Kasumi-1 (cell line): ENCODE measurements at places on chromosomes 13 and 19.
A peak's percentile ranks its signal among the peaks of the same experiment; 100 is the strongest.

- DNase-seq = no peak
Measured at GRCh38 chr13:18212873-18213272, 968.8 kb downstream of the TUBA3C start.

DNA sequence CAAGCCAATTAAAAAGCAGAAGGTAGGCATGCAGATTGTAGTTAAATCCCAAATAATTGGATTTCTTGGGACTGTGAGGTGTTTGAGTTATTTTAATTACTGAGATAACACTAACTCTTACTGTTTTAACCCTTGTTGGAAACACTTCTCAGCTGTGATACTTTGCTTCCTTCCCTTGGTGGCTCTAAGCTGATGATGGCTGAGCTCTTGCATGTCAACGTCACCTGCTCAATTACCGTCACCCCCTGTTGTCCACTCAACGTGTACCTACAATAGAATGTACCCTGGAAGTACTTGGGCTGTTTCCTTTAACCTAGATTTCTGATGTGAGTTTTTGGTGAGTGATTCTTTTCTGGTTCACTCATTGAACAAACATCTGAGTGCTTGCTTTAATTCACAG, 303.4 kb downstream of the SLC7A1 start:
- no peak for DNase-seq

GRCh38 chr19:14731200-14731599, 41.4 kb downstream of the ZNF333 start:
- DNase-seq = no peak

GRCh38 chr13:79427265-79427664, 21.2 kb upstream of the RBM26 start:
- no peak for DNase-seq

DNA sequence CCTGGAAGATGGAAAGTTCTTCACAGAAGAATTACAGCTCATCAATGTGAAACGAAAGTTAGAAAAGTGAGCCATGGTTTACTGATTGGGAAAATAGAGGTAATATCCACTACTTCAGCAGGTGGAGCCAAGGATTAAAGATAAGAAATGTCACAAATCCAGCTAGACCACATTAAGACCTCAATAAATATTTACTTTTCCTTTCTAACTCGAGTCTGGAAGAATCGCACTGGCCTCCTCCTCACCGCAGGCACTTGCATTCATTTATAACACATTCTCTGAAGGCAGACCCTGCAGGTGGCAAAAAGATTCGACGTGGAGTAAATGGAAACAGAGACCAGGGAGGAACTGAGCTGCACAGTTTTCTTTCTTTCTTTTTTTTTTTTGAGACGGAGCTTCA, 7.4 kb downstream of the SLC35E1 start:
- DNase-seq = no peak

DNA sequence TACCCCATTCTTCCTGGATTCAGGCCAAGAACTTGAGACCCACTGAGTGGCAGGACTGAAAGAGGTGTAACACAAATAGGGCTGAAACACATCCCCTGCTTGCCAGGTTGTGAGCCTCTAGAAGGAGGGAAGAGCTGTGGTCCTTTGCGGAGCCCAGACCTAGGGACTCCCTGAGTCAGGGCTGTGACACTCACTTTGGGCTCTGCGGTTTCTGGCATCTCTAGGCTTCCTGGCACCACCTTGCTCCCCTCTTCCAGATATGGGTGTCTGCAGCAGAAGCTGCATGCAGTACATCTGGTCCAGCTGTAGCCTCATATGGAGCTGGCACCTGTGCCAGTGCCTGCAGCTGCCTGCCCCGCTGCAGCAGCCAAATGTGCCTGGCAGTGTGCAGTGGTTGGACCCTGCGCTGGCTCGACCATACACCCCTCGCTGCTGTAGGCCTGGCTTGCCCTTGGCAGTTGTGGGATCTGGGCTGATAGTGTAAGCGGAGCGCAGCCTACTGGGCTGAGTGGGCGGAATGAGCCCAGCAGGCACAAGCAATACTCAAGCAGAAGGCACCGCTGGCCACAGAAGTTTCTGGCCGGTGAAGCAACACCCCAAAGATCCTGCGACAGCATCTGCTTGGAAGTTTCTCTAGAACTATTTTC, 290.4 kb downstream of the SLITRK6 start:
- DNase-seq = no peak

GRCh38 chr19:5103061-5103701, 134.3 kb downstream of the KDM4B start:
- no peak for DNase-seq

GRCh38 chr19:45464274-45464673, 3.5 kb upstream of the FOSB start:
- DNase-seq = no peak

GRCh38 chr13:32243695-32244094, 71.5 kb downstream of the ZAR1L start:
- no peak for DNase-seq

- DNase-seq = no peak
Measured at GRCh38 chr13:113205428-113205931, 3.0 kb downstream of the PCID2 start.

GRCh38 chr13:76474966-76475365, 411.2 kb downstream of the KCTD12 start:
- no peak for DNase-seq

DNA sequence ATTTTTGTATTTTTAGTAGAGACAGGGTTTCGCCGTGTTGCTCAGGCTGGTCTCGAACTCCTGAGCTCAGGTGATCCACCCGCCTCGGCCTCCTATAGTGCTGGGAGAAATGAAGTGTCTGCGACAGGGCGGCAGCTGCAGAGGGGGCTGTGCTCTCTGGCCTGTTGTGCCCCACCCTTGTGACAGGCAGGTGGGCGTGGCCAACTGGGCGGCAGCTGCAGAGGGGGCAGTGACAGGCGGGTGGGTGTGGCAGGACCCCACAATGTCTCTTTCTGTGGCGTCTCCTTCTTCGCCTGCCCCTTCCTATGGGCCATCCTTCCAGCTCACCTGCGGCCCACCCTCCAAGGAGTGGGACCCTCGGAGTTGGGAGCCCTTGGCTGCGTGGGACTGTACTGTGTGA, 11.8 kb downstream of the STK11 start:
- no peak for DNase-seq

DNA sequence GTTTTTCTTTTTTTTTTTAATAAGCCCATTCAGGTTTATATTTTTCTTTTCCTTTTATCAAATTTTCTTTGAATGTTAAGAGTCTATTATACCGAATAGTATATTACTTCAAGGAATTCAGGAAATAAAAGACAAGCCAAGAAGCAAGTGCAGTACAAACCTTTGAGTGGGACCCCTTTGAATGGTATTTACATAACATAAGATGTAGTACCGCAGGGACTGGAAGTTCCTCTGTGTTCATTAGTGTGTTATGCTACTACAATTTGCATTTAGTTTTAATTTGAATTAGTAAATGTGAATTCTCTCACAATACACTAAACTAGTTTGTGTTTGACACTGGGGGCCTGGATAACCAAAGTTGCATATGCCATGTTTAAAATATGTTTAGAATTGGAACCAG, 339.5 kb downstream of the DCT start:
- DNase-seq = no peak

GRCh38 chr13:102909971-102910370, 64.1 kb downstream of the ERCC5 start:
- no peak for DNase-seq

GRCh38 chr13:35500144-35500543, 23.7 kb upstream of the MAB21L1 start:
- no peak for DNase-seq

GRCh38 chr19:17001603-17002183, 24.9 kb downstream of the CPAMD8 start:
- no peak for DNase-seq

GRCh38 chr13:73218181-73218580, 159.4 kb downstream of the KLF5 start:
- no peak for DNase-seq

DNA sequence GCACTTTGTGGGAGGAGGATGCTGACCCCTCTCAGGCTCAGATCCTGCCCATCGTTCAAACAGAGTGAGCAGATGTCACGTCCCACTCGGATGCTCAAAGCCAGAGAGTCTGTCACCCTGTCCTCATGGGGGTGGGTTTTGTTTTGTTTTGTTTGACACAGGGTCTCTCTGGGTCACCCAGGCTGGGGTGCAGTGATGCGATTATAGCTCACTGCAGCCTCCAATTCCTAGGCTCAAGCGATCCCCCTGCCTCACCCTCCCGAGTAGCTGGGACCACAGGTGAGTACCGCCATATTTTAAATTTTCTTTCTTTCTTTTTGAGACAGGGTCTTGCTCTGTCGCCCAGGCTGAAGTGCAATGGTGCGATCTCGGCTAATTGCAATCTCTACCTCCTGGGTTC, 4.0 kb downstream of the ADGRE2 start:
- DNase-seq = no peak

DNA sequence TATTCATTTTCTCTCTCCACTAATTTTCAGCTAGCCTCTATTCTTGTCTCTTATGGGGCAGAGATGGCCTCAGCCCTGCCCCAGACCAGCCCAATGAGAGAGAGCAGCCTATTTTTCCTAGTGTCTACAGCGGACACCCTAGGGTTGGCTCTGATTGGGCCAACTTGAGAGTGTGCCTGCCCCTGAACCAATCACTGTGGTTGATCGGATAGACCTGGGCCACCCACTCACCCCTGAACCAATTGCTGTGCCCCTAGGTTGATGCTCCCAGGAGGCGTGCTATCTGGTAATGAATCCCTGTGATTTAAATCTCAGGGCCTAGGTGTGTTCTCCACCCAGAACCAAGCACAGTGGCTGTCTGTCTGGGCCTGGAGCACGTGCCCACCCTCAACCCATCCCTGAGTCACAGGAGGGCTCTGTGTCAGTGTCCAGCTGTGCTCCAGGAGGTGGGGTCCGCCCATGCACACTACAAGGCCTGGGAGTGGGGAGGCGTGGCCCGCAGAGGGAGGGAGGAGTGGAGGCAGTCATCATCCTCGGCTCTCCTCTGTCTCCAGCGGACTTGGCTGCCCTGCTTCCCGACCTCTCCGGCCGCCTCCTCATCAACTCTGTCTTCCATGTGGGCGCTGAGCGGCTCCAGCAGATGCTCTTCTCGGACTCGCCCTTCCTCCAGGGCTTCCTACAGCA, 14.9 kb upstream of the SCN1B start:
- no peak for DNase-seq

DNA sequence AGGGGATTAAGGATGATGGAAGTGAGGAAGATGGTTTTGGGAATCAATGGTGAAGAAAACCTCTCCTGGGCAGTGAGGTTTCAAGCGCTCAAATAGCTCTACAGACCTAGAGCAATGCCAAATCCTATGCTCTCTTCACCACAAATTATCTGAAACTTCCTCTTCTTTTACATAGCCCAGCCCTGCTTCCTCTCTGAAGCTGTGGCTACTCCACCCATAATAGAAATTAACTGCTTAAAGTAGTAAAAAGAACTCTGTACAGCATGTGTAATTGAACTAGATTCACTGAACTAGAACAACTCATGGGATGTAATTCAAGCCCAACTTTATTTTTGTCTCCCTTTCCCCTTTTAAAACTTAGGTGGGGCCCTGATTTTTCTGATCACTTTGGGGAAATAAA, 20.4 kb upstream of the IFT88 start:
- DNase-seq = peak; percentile 65

GRCh38 chr13:64755961-64756360, 2474.2 kb downstream of the PCDH9 start:
- DNase-seq = no peak

DNA sequence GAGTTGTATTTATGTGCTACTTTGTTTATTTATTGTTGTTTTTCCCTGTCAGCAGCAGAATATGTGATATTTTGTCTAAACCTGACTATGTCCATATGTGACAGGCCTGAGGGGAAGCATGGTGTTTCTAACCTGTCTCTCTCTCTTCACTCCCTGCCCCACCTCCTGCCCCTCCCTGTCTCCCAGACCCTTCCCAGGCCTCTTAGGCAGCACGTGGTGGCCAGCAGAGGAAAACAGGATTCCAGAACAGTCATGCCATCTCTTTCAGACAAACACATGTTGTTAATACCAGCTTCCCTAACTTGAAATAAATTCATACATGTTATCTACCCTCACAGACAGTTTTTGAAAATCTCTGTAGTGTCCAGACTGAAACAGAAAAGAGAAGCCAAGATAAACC, 31.0 kb upstream of the ATP11A start:
- DNase-seq = no peak

- DNase-seq = no peak
Measured at GRCh38 chr19:36436531-36436930, 18.1 kb upstream of the ZFP82 start.

GRCh38 chr13:21812192-21812626, 141.3 kb downstream of the FGF9 start:
- no peak for DNase-seq

DNA sequence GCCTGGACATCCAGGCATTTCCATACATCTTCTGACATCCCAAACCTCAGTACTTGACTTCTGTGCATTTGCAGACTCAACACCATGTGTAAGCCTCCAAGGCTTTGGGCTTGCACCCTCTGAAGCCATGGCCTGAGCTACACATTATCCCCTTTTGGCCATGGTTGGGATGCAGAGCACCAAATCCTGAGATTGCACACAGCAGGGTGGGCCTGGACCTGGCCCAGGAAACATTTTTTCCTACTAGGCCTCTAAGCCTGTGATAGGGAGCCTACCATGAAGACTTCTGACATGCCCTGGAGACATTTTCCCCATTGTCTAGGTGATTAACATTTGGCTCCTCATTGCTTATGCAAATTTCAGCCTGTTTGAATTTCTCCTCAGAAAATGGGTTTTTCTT, 853.4 kb upstream of the SPRY2 start:
- DNase-seq = no peak

GRCh38 chr19:39032063-39032918, at the start of gene FBXO27:
Gene FBXO27, minus strand, starts transcription at chr19:39032549. Its CDS starts 322 bp downstream, at chr19:39032227.
- DNase-seq = no peak

DNA sequence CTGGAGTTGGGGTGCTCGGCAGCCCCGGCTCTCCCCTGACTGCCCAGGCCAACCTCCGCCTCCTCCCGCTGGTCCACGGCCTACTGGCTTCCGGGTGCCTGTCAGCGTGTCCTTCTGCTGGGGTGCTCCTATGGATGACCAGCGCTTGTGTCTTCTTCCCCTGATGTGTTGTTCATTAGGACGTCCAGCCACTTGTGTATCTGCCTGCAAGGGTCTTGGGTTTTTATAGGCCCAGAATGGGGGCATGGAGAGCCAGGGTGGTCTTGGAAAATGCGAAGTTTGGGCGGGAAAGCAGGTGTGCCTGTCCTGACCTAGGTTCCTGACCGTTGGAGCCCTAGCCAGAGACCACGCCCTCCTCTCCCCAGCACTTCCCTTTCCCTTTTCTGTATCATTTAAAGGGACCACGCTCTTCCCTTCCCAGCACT, 139.8 kb downstream of the SLITRK5 start:
- no peak for DNase-seq
